Left kidney (tissue), 8 donors: ENCODE measurements at places on chromosomes 12 and 14.

GRCh38 chr12:109736552-109737108, 23.0 kb downstream of the FAM222A start:
- DNase-seq: peak; percentile 75

GRCh38 chr12:69934011-69934410, 109.0 kb downstream of the MYRFL start:
- DNase-seq: no peak

DNA sequence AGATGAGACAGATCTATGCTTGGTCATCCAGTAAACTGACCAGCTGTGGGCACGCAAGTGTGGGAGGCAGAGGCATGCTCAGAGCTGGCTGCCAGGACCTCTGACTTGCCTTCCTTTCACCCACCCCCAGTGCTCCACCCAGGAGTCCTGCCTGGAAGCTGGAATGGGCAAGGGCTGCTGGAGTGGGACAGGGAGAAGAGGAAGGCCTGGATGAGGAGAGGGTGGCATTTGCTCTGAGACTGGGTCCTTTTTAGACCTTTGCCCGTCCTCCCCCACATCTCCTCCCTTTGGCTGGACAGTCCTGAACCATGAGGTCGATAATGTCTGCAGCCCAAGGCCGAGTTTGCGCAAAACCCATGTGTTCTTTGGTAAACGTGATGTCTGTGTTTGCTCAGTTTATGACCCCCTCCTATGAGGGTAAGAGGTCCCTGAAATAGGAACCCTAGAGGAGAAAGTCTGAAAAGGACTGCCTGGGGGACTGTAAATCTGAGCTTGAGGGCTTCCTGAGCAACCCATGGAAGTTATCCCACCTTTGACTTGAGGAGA, 3.8 kb upstream of the INHBE start:
- no peak for DNase-seq

DNA sequence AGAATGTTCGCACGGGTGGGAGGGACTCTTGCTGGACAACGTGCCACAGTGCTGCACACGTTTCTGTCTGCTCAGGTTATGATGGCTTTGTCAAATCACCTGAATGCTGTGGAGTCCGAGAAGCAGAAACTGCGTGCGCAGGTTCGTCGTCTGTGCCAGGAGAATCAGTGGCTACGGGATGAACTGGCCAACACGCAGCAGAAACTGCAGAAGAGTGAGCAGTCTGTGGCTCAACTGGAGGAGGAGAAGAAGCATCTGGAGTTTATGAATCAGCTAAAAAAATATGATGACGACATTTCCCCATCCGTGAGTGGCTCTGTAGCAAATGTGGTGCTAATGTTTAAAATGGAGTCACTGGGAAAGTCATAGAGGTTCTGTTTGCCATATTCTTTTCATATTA, 28.5 kb downstream of the KLC1 start:
- no peak for DNase-seq

- peak; percentile 58 for DNase-seq
Measured at GRCh38 chr12:89529738-89530137, 3.9 kb upstream of the POC1B start.

GRCh38 chr14:61511558-61511948, 183.8 kb upstream of the HIF1A start:
- DNase-seq: peak; percentile 36

DNA sequence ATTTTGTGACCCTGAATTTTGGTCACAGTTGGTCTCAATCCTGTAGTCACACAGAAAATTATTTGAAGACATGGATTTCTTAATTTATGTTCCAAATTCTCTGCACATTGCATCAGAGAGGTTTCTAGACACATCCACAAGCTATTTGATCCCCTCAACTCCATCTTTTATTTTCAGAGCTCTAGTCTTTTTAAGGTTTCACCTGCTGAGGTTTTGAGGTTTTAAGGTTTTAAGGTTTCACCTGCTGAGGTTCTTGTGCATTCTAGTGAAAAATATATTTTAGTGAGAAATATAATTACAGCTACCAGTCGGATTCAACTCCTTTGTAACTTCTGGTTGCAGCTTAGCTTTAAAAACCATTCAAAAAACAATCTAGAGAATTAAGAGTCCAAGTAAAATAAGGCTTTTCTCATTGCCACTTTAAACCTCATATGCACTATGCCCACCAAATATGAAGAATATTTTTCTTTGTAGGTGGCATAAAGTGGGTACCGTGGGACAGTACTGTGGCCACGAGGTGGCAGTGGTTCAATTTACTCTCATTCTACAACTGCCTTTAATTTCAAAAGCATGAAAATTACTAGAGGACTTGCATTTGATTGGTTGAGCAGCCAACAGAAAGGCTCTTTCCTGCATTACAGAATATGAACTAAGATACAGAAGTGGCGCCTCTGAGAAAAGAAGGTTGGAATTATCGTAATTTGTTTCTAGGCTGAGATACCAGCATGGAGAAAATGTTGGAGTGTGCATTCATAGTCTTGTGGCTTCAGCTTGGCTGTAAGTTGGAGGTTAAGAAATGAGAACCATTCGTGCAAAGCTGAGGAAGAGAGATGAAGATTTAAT, 366.5 kb upstream of the OR4E1 start:
- DNase-seq: no peak

- no peak for DNase-seq
Measured at GRCh38 chr12:113504917-113505316, 33.2 kb upstream of the LHX5 start.

DNA sequence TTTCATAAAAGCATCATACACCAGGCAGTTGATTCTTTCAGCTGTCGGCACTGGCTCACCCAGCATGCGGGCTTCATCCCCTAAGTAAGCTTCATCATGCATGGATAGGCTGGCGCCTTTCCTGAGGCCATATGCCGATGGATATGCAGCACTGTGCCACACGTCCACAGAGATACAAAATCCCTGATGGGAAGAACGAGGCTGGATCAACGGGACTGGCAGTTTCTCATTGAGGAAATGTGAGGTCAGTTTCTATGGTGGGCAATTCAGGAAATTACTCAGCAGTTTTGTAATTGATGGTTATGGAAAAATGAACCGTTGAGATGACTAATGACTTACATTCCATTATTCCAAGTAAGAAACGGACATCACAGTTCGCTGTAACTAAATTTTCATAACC, 453.8 kb downstream of the TMEM121 start:
- DNase-seq: no peak

DNA sequence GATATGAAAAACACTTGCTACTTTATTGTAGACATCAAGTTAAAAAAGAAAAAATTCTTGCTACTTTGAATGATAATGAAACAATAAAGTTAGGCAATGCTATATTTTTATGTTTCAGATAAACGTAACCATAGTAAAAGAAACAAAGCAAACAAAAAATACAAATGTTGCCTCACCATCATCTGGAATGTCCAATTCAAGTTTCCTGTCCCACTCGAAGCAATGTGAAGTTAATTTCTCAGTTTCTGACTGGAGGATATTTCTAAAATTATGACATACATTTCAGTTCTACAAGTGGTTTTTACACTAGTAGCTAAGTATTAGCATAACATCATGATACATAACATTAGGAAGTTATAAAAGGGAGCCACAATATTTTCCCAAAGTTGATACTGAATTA, 20.9 kb downstream of the DLGAP5 start:
- DNase-seq: no peak

- DNase-seq: no peak
Measured at GRCh38 chr12:6198051-6198450, 2.1 kb upstream of the CD9 start.

- DNase-seq: no peak
Measured at GRCh38 chr12:95681210-95681765, 109.3 kb downstream of the NTN4 start.

DNA sequence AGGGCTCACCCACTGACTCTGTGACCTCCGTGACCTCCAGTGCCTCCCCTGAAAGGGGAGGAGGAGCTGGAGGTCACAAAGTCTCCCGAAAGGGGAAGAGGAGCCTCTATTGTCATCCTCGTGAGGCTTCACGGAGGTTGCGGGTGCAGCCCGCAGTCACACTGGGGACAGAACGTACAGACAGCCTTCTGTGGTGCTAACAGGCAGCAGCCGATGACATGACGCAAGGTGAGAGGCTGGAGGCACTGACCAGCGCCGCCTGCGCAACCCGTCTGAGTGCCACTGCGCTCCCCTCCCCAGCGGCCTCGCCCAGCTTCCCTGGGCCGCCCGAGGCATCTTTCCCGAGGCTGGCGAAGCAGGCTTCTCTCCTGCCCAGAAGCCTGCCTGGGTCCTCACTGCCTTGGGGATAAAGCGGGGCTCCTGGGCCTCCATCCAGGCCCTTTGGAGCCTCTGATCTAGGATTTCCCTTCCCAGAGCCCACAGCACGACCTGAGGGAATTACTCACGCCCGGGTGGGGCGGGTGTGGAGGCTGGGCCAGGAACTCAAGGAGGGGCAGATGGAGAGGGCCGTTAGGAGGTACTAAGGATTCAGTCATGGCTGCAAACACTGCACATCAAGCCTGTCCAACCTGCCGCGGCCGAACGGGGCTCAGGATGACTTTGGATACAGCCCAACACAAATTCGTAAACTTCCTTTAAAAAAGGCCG, 12.3 kb upstream of the LBHD2 start:
- no peak for DNase-seq

DNA sequence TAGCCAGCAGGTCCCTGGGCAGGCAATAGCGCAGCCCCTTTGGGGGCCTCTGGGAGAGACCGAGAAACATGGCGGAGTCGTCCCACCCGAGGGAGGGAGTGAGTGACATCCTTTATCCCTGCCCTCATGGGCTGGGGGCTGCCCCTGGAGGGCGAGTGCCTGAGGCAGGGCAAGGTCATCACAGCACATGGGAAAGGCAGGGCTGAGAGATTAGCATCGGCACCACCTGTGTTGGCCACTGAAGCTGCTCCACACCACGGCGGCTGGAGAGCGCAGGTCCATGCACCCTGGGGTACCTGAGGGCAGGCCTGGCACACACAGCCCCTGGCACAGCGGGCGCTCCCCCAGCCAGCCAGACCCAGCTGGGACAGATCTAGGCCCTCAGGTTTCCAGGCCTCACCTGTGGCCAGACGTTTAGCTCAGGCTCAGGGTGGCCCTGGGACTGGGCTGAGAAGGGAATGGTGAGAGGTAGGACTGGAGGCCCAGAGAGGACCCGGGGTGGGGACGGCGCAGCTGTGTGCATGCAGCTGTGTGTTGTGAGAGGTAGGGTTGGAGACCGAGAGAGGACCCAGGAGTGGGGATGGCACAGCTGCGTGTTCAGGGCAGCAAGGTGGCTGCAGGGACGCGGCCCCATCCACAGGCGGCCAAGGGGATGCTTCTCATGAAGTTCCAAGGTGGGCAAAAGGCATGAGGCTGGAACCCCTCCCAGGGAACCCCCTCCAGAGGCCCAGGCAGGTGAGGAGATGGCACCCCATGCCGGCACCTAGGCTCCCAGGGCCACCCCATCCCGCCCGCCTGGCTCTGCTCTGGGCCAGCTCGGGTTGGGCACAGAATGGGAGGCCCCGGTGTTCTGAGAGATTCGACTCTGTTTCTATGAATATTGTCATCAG, 74.1 kb downstream of the KIF26A start:
- DNase-seq: no peak

DNA sequence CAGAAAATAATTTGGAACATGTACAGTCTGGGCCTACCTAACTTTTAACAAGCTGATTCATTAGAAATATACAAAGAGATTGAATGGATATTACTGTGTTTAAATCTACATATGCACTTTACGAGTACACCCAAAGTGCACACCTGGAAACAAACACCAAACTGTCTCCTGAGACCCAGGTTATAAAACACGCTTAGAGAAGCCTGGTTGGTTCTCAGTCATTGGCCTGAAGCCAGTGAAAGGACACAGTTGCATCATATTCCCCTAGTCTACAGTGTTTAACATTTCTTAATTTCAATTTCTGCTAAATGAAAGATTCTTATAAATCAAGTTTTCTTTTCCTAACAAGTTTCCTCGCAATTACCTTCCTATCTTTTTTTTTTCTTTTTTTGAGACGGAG, 209.5 kb downstream of the FBXL14 start:
- no peak for DNase-seq

- no peak for DNase-seq
Measured at GRCh38 chr12:171743-172676, 41.9 kb downstream of the SLC6A12 start.

DNA sequence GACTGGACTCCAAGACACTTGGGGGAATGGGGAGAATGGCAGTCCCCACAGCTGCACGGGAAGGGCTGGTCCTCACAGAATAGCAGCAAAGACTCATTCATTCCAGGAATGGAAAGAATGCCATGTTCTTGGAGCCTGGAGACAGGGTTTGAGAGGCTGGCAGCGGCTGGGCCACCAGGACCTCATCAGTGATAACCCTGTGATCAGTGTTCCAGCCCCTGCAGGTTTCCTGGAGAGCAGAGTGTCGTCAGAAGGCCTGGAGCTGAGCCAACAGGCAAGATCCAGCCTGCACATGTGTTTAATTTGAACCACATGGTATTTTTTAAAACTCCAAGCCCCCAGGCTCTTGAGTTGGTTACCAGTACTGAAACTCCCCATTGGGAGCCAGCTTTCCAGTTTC, 11.3 kb downstream of the BDKRB1 start:
- no peak for DNase-seq

- no peak for DNase-seq
Measured at GRCh38 chr14:68094158-68094557, 274.6 kb downstream of the RAD51B start.

DNA sequence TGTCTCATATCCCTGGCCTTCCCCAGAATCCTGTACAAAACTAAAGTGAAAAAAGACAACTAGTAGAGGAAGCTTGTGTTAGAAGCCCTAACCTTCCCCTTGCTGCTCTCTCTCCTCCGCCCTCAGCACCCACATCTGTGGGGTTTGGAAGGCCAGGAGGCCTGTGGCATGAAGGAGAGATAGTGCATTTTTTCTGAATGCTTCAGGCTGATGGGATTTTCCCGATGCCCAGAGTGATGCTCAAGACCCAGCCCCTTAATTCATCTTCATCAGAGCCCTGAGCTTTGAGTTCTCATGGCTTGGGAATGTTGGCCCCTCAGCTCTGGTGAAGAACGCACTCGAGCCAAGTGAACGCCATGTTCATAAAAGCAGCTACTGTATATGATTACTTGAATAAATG, 5.9 kb downstream of the FGF6 start:
- no peak for DNase-seq

- DNase-seq: no peak
Measured at GRCh38 chr14:80213602-80214001, 2.3 kb upstream of the DIO2 start.

GRCh38 chr14:74083161-74083560, 1.1 kb downstream of the ALDH6A1 start:
- DNase-seq: no peak

- no peak for DNase-seq
Measured at GRCh38 chr14:91333650-91334039, 84.0 kb downstream of the CCDC88C start.

- DNase-seq: no peak
Measured at GRCh38 chr14:69672356-69672755, 61.0 kb downstream of the SUSD6 start.

DNA sequence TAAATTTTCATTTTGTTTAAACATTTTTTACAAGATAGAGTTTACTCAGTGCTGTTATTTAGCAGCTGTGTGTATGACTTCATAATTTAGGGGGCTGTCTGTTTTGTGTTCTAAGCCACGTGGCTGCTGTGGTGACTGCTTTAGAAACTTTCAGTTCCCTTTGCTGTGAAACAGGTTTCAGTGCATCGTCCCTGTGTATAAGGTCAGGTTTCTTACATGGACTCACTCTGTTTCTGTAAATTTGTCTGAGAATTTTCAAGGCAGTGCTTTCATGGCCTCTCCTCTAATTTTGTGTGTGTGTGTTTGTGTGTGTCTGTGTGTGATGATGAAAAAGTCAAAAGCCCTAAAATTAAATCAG, 32.4 kb downstream of the BICD1 start:
- DNase-seq: no peak
